Uterus (tissue), 4 donors: ENCODE measurements at places on chromosomes 12 and 14. TPM values are rescaled to one million over a fixed set of nuclear protein-coding genes. Genes with fewer than 3 reads are reported as not detected.

The NEMP1 gene
- total RNA-seq: 17.8 TPM

The HOXC9 gene
- 1.5 TPM for total RNA-seq

The SMCO2 gene
- total RNA-seq: not detected

The NR2C1 gene
- total RNA-seq: 56.7 TPM

The TAS2R43 gene
- 19.5 TPM for total RNA-seq

The CKB gene
- 96.2 TPM for total RNA-seq

The USP44 gene
- total RNA-seq: 2.6 TPM

The PROX2 gene
- total RNA-seq: not detected

The TC2N gene
- total RNA-seq: 44.4 TPM

The EFCAB11 gene
- total RNA-seq: 21.0 TPM

The CACNA2D4 gene
- total RNA-seq: 2.6 TPM

The CCDC60 gene
- total RNA-seq: not detected

- no peak overlapping the region for H3K4me3 ChIP-seq
- DNase-seq: no peak
- H3K27me3 ChIP-seq: no peaks in the 10 kb centered on the region
- peaks cover 36% of the 10 kb centered on the region for H3K4me1 ChIP-seq
Observed at GRCh38 chr14:75453817-75454434, 26.1 kb downstream of the JDP2 start.

- H3K27ac ChIP-seq: no peak overlapping the region
- no peaks in the 10 kb centered on the region for H3K36me3 ChIP-seq
- no peak overlapping the region for H3K4me3 ChIP-seq
- DNase-seq: no peak
- H3K27me3 ChIP-seq: no peaks in the 10 kb centered on the region
Observed at GRCh38 chr12:3129301-3130056, 52.3 kb downstream of the TSPAN9 start.

GRCh38 chr12:62575036-62575435, 108.4 kb downstream of the MON2 start:
- no peaks in the 10 kb centered on the region for H3K36me3 ChIP-seq
- DNase-seq: no peak
- no peak overlapping the region for H3K4me3 ChIP-seq
- no peaks in the 10 kb centered on the region for H3K27me3 ChIP-seq

- no peaks in the 10 kb centered on the region for H3K4me1 ChIP-seq
- H3K27ac ChIP-seq: no peak overlapping the region
- no peak overlapping the region for H3K4me3 ChIP-seq
- no peaks in the 10 kb centered on the region for H3K36me3 ChIP-seq
- H3K27me3 ChIP-seq: no peaks in the 10 kb centered on the region
- DNase-seq: no peak
Observed at GRCh38 chr14:60276347-60276746, 27.3 kb downstream of the PPM1A start.

DNA sequence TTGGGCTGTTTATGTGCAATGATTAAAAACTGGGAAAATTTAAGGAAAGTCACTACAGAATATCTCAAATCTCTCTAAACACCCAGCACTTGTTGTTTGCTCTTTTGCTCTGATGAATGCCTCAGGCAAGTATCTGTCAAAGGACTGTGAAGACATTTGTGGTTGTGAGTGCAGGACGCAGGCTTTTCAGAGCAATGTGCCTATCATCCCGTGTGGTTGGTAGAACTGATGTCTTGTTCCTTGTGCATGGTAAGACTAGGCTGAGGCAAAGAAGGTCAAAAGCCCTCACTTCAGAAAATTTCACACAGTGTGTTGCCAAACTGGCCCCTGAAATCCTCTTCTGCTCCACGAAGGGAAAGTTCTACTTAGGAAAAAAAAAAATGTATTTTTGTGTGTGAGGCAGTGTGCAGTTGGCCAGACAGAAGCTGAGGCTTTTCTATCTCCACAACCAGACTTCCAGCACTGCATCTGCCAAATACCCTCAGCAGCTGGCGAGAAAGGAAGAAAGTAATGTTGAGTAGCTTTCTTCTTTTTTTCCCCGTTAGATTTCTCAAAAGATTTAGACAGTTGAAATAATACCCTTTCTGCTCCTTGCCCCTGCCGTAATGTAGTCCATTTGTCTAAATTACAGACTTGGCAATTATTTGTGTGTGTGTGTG, 1103.1 kb downstream of the VRK1 start:
- no peaks in the 10 kb centered on the region for H3K27me3 ChIP-seq
- no peak overlapping the region for H3K4me3 ChIP-seq
- H3K27ac ChIP-seq: no peak overlapping the region
- DNase-seq: no peak

GRCh38 chr12:62285284-62285683, 25.1 kb downstream of the USP15 start:
- H3K27ac ChIP-seq: no peak overlapping the region
- H3K4me1 ChIP-seq: no peaks in the 10 kb centered on the region
- H3K27me3 ChIP-seq: no peaks in the 10 kb centered on the region
- no peak overlapping the region for H3K4me3 ChIP-seq
- no peaks in the 10 kb centered on the region for H3K36me3 ChIP-seq

DNA sequence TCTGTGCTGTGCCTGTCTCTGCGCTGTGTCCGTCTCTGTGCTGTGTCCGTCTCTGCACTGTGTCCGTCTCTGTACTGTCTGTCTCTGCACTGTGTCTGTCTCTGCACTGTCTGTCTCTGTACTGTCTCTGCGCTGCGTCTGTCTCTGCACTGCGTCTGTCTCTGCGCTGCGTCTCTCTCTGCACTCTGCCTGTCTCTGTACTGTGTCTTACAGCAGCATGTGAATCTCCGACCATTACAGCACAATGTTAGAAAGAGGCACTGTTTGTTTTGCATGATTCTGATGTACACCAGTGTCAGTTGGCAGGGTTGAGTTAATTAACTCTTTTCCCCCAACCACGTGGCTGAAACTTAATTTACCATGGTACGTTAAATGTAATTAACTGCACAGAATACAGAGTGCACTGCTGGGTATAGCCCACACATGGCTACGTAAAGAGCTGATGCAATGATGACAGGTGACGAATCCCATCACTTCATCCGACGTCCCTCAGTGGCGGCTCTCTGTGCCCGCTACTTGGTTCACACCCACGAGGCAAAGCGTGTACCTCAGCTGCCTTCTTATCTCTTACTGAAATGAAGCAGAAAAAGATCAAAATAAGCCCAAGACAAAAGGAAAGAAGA, 127.7 kb upstream of the SFSWAP start:
- H3K27ac ChIP-seq: no peak overlapping the region
- no peak overlapping the region for H3K4me3 ChIP-seq
- H3K27me3 ChIP-seq: peaks cover 4% of the 10 kb centered on the region
- no peaks in the 10 kb centered on the region for H3K4me1 ChIP-seq
- no peak for DNase-seq

DNA sequence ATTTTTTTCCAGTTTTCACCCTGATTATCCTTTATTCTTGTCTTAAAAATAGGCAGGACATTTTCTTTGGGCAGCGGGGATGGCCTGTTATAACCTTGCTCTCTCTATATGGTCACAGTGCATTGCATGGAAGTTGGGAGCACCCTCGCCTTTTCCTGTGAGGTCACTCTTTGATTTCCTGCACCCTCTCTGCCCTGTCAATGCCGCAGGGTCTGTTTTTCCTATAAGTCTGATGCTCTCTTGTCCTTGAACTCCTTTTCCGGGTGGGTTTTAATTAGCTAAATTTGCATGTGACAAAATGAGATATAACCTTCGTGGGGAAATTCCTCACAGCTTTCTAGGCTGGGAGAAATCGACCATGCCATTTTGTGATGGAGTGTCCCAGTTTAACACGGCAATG, 194.3 kb downstream of the CACNA1C start:
- no peaks in the 10 kb centered on the region for H3K36me3 ChIP-seq
- no peaks in the 10 kb centered on the region for H3K27me3 ChIP-seq
- DNase-seq: no peak

GRCh38 chr14:69632164-69632563, 20.8 kb downstream of the SUSD6 start:
- no peaks in the 10 kb centered on the region for H3K36me3 ChIP-seq
- H3K4me3 ChIP-seq: no peak overlapping the region
- no peaks in the 10 kb centered on the region for H3K27me3 ChIP-seq
- DNase-seq: no peak
- H3K27ac ChIP-seq: no peak overlapping the region
- H3K4me1 ChIP-seq: peaks cover 6% of the 10 kb centered on the region

- H3K4me1 ChIP-seq: peaks cover 33% of the 10 kb centered on the region
- no peak for DNase-seq
- no peaks in the 10 kb centered on the region for H3K36me3 ChIP-seq
- no peak overlapping the region for H3K4me3 ChIP-seq
- peak overlapping the region; percentile 95 for H3K27ac ChIP-seq
Observed at GRCh38 chr12:55718624-55719275, 1.4 kb upstream of the RDH5 start.

GRCh38 chr14:22418631-22419030, 170.4 kb downstream of the DAD1 start:
- H3K4me1 ChIP-seq: no peaks in the 10 kb centered on the region
- DNase-seq: no peak
- no peak overlapping the region for H3K27ac ChIP-seq

DNA sequence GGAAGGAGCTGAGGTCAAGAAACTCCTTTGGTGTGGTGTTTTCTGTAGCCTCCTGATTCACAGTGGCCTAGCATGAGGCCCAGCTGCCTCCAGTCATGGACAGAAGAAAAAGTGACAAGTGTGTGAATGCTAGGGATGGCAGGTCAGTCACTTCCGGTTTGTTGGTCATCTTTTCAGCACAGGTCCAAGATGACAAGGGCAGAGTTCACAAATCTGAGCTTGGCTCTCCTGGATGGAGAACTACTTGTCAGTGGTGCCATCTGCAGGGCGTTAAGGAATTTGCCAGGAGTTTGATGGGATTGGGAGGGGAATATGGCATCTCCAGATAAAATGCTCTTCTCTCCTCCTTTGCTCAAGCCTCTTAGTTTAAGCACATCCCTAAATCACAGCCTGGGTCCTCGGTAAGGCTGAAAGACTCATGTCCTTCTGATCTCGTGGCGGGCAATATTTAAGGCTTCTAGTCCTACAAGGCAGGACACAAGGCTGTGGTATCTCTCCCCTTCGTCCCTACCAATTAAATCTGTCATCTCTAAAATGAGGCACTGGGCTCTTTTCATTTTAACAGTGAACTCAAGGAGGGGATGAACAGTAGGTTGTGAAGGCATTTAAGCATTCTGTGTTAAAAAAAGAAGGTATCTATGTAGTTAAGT, 10.0 kb downstream of the TUBA1B start:
- H3K27me3 ChIP-seq: no peaks in the 10 kb centered on the region
- no peak overlapping the region for H3K4me3 ChIP-seq
- no peaks in the 10 kb centered on the region for H3K36me3 ChIP-seq
- no peaks in the 10 kb centered on the region for H3K4me1 ChIP-seq
- H3K27ac ChIP-seq: no peak overlapping the region
- DNase-seq: no peak

DNA sequence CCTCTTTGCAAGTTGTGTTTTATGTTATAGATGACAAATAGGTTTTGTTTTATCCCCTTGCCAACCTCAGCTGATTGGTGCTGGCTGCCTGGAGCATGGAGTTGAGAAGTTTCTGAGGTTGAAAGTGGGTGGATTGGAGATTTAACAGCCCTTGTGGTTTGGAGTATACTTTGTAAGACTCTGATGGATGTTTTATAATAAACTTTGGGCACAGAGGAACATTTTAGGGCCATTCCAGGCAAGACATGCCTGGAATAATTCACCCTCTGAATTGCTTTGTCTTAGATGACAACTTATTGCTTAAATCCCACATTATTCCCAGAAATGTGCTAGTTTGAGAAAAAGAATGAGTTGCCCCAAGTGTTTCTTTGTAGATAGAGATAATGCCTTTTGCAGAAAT, 158.9 kb downstream of the SLC5A8 start:
- DNase-seq: no peak
- H3K4me3 ChIP-seq: no peak overlapping the region
- H3K4me1 ChIP-seq: no peaks in the 10 kb centered on the region
- H3K27me3 ChIP-seq: no peaks in the 10 kb centered on the region

- H3K4me1 ChIP-seq: no peaks in the 10 kb centered on the region
- no peaks in the 10 kb centered on the region for H3K27me3 ChIP-seq
- DNase-seq: no peak
- no peak overlapping the region for H3K4me3 ChIP-seq
- H3K27ac ChIP-seq: no peak overlapping the region
Observed at GRCh38 chr12:89314060-89314761, 38.1 kb downstream of the DUSP6 start.

- no peaks in the 10 kb centered on the region for H3K4me1 ChIP-seq
- H3K36me3 ChIP-seq: no peaks in the 10 kb centered on the region
- H3K4me3 ChIP-seq: no peak overlapping the region
Observed at GRCh38 chr12:106632797-106633450, 50.1 kb downstream of the RFX4 start.

DNA sequence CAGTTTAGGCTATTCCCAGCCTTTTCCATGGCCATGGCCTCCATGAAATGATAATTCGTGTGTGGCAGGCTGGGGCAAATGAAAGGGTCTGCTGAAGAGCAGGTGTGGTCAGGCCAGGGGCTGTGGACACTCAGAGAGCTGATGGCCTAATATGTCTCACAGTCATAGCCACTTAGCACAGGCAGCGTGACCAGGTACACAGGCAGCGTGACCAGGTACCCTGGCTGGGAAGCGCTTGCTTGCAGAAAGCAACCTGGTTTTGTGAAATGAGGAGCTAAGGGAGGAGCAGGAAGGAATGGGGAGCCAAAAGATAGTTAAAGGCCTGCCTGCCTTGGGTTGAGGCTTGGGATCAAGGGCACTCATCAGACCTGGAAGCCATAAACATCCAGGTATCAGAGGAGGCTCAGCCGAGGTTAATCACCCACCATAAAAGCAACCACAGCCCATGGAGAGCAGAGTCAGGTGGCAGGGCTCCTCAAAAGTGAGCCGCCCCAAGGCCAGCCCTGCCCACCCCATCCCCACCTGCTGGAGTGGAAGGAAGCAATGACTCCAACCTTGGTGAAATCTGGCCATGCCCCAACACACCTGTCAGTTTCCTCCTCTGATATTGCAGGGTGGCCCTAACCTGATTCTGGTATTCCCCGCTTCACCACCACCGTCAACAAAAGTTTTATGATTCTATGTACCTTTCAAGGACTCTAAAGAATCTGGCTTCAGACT, 8.0 kb upstream of the KRT8 start:
- H3K4me3 ChIP-seq: no peak overlapping the region
- no peaks in the 10 kb centered on the region for H3K27me3 ChIP-seq
- DNase-seq: no peak
- no peaks in the 10 kb centered on the region for H3K4me1 ChIP-seq
- H3K36me3 ChIP-seq: no peaks in the 10 kb centered on the region

DNA sequence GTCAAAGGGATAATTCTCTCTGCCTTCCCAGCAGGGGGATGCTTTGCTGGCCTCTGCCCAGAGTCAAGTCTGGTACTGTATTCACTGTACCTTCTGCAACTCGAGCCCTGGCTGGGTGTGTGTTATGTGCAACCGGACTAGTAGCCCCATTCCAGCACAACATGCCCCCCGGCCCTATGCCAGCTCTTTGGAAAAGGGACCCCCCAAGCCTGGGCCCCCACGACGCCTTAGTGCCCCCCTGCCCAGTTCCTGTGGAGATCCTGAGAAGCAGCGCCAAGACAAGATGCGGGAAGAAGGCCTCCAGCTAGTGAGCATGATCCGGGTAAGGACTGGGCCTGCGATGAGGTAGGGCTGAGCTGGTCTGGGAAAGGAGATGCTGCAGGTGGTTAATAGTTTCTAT, 3.3 kb downstream of the RNF31 start:
- no peaks in the 10 kb centered on the region for H3K27me3 ChIP-seq
- H3K4me3 ChIP-seq: no peak overlapping the region
- no peak overlapping the region for H3K27ac ChIP-seq
- H3K4me1 ChIP-seq: peaks cover 4% of the 10 kb centered on the region
